H9 (cell line): ENCODE measurements at places on chromosomes 6 and 20. TPM values are rescaled to one million over a fixed set of nuclear protein-coding genes. Genes with fewer than 3 reads are reported as not detected.

DNA sequence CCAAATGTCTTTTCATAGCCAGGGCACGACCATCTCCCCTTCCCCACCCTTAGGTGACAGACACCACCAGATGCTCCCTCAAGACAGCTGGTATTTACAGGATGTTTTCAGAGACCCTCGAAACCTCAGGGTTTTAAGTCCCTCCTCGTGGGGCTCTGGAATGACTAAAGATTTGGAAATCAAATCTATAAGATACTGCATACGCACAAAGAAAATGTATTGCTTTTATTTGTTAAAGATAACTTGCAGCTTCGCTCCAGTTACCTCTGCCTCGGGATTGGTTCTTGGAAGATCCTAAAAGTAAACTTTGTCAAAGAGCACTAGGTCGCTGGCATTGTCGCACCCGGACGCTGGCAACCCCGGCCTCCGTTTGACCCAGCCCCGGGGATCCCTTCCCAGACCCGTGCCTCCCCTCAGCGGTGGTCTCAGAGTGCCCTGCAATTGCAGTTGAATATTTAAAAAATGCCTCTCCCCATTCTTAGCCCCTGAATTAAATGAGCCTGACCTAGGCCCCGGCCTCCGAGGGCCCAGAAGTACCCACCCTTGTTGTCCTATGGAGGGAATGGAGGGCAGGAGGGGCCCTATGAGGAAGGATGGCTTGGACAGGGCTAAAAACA lies 7.1 kb downstream of the PAX1 start:
- DNase-seq = no peak

DNA sequence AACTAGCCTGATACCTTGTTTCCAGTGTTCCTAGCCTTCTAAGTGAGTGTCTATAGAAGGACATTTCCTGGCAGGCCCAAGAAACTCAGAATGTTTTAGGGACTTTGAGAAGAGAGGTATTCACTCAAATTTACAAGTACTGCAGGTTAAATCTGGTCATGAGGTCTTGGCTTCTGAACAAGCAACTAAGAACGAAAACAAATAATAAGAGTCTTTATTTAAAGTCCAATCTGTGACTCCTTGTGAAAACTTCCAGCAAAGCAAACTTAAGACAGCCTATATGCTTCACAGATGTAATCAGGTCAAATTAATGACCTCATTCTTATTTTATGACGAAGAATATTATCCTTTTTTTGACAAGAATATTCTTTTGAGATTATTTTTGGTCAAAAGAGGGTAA lies 79.4 kb upstream of the PRSS16 start:
- DNase-seq = no peak

- DNase-seq = no peak
These were observed 95.8 kb downstream of the RPP40 start for GRCh38 chr6:4908062-4908461.

The NHLRC1 gene
- total RNA-seq = 1.0 and 1.5 TPM in 2 replicates

DNA sequence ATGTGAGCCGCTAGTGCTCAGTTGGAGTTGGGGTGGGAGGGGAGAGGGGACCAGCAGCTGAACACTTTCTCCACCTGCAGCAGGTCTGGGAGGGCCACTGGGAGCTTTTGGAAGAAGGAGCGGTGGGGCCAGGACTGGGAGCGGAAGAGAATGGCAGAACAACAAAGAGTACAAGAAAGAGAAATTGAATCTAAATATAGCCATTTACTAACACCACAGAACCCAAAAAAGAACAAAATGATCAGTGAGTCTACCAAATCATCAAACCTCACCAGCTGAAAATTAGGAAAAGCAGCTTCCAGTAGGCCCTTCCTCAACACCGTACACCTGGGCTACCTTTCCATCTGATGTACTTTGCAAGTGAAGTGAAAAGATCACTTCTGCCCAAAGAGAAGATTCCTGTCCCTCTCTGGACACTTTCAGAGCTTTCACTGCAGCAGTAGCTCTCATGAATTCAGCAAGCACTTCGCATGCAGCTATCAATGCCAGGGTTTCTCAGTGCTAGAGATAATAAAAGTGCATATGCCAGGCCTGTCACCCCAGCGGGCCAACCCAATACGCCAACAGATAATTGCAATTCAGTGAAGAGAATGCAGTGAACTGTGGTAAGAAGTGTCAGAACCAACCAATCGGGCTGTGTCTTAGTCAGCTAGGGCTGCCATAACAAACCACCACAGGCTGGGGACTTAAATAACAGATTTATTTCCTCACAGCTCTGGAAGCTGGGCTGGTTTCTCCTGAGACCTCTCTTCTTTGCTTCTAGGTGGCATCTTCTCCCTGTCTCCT lies 597 bp downstream of the LY86 start:
- DNase-seq = no peak

The SKIC2 gene
- 78.8 and 86.2 TPM in 2 replicates for total RNA-seq

GRCh38 chr20:32056708-32057483 lies 4.9 kb downstream of the HCK start:
- DNase-seq = no peak

DNA sequence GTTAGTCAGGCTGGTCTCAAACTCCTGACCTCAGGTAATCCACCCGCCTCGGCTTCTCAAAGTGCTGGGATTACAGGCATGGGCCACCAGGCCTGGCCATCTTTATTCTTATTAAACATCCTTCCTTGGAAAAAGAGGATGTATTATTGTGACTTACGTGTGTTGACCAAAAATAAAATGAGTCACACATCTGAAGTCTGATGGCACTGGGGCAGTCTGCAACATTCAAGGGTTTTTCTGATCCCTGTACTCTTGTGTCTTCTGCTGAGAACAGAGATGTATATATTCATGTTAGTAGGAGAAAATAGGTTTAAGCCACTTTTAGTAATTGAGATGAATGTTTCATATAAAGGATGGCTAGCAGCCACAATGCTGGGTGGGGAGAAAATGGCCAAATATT lies 129.9 kb upstream of the RIPOR2 start:
- no peak for DNase-seq

DNA sequence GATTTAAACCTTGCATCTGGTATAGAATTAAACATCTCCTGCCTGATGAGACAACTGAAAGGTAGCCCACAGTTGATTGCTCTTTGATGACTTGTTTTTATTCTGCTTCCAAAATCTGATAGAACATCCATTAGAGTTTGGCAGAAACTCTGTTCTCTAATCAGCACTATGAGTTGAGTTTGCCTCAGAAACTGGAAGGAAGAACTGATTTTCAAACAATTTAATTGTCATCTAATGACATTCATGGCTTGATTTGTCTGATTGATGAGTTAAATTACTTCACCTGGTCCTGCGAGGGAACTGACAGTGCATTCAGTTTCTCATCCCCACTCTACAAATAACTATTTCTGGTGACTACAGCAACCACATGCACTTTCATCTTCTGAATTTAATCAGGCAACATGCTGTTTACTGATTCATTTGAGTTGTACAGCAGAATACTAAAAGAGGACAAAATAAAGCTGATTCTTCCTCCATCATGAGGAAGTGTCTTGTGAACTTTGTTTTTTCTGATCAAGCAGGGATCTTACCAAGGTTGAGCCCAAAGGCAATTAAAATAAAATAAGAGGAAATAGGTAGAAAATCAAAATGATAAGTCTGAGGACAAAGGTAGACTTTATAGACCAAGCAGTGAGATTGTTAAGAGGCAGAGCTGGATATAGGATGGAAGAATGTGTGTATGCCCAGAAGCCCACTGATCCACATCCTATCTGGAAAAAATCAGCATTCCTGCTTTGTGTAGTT lies 15.7 kb upstream of the MRAP2 start:
- DNase-seq = no peak

The DUSP15 gene
- 5.6 and 6.7 TPM in 2 replicates for total RNA-seq

DNA sequence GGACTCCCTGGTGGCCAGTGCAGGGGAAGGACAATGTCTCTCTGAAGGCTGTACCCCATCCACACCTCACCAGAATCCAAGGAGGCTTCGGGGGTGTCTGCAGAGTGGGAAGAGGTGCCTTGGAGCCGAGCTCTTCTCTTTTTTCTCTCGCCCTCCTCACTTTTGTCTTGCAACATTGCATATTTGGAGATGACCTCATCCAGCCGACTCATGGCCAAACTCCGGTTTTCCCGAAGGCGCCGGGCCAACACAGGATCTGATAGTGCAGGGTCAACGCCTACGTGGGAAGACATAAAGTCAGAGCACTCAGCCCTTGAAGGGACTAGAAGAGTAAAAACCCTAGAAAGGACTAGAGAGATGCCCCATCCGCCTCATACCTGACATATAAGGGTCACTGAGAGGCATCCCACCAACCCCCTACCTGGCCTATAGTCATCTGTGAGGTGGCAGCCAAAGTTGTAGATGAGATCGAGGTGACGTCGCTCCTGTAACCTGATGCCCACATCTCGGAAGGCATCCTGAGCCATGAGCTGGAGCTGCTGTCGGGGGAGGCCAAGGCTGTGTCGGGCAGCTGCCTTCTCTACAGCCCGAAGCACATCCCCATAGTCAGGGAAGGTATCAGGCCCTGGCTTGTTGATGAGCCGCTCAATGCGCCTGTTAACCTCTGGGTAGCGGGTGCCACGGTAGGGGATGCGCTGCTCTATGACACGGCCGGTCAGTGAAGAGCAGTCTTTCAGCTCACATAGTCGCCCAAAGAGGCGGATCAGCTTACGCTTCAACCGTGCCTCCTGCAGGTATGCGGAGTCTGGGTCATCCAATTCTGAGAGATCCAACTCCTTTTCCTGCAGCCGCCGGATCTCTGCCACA lies 3.0 kb upstream of the ZBTB22 start:
- DNase-seq = peak; percentile 62
